T-helper 17 cell (primary cell): ENCODE measurements at places on chromosomes 12 and 14. TPM values are rescaled to one million over a fixed set of nuclear protein-coding genes. Genes with fewer than 3 reads are reported as not detected.

Gene AREL1
- total RNA-seq = 49.0 TPM

GRCh38 chr14:104820669-104821228, 19.8 kb downstream of the ZBTB42 start:
- H3K4me3 ChIP-seq = no peak overlapping the region
- H3K4me1 ChIP-seq = peaks cover 10% of the 10 kb centered on the region
- no peaks in the 10 kb centered on the region for H3K27me3 ChIP-seq
- no peaks in the 10 kb centered on the region for H3K36me3 ChIP-seq

- no peaks in the 10 kb centered on the region for H3K4me1 ChIP-seq
- DNase-seq = no peak
- no peak overlapping the region for H3K27ac ChIP-seq
- H3K27me3 ChIP-seq = peaks cover 19% of the 10 kb centered on the region
- H3K36me3 ChIP-seq = no peaks in the 10 kb centered on the region
- no peak overlapping the region for H3K4me3 ChIP-seq
Measured at GRCh38 chr12:129909051-129910020, 5.5 kb upstream of the TMEM132D start.

DNA sequence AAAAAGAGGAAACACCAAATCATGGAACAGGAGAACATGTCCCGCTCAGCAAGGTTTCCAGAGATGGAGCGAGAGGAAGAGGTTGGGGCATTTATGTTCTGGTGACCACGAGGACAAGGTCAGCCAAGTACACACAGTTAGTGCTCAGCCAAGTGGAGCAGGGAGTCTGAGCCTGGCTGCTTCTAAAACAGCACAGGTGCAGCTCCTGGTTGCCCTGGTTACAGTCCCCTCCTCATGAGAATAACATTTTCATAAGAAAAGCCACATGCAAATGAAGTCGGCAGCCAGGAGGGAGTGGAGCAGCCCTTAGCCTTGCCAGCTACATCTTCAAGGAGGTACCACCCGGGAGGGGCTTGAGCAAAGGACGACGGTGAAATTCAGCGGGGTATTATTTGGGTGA, 81.8 kb downstream of the NOS1 start:
- H3K27ac ChIP-seq = no peak overlapping the region
- no peak overlapping the region for H3K4me3 ChIP-seq
- H3K4me1 ChIP-seq = no peaks in the 10 kb centered on the region
- no peak for DNase-seq
- H3K27me3 ChIP-seq = peaks cover 12% of the 10 kb centered on the region

DNA sequence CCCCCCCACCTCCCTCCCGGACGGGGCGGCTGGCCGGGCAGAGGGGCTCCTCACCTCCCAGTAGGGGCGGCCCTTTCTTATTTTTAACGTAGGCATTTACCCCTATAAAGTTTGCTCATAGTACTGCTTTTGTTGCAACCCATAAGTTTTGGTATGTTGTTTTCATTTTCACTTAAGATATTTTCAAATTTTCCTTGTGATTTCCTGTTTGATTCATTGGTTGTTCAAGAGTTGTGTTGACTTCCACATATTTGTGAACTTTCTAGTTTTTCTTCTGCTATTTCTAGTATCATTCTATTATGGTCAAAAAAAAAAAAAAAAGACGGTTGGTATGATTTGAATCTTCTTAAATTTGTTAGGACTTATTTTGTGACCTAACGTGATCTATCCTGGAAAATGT, 6.5 kb downstream of the NOXRED1 start:
- peaks cover 2% of the 10 kb centered on the region for H3K36me3 ChIP-seq
- DNase-seq = no peak
- H3K4me1 ChIP-seq = no peaks in the 10 kb centered on the region
- H3K27me3 ChIP-seq = no peaks in the 10 kb centered on the region
- no peak overlapping the region for H3K4me3 ChIP-seq

GRCh38 chr12:53267999-53268629, at the start of gene ESPL1:
Gene ESPL1, plus strand, starts transcription at chr12:53268299. Its CDS starts 468 bp downstream, at chr12:53268767.
- H3K36me3 ChIP-seq = no peaks in the 10 kb centered on the region
- no peaks in the 10 kb centered on the region for H3K27me3 ChIP-seq
- peak within 1 kb of the TSS; percentile 88 for H3K27ac ChIP-seq
- peak within 1 kb of the TSS; percentile 99 for H3K4me3 ChIP-seq
- peaks cover 20% of the 10 kb centered on the region for H3K4me1 ChIP-seq
